Gastroesophageal sphincter (tissue), 4 donors: ENCODE measurements at places on chromosomes 12 and 14. TPM values are rescaled to one million over a fixed set of nuclear protein-coding genes. Genes with fewer than 3 reads are reported as not detected.

- no peak for ATAC-seq
Measured at GRCh38 chr12:124482567-124482893, 84.9 kb downstream of the NCOR2 start.

SLC38A2 gene
- total RNA-seq, result 175 TPM

- no peak for ATAC-seq
Measured at GRCh38 chr12:56161690-56162351, 3.7 kb downstream of the MYL6 start.

GRCh38 chr12:127245009-127245408 lies 1022.0 kb upstream of the TMEM132C start:
- no peak for ATAC-seq

GRCh38 chr12:51855586-51856428 lies 7.3 kb upstream of the FIGNL2 start:
- ATAC-seq, result peak; percentile 66

GRCh38 chr12:100995201-100995600 lies 200.6 kb downstream of the ANO4 start:
- no peak for ATAC-seq

- no peak for ATAC-seq
Measured at GRCh38 chr14:21192875-21193535, 37.1 kb upstream of the OR5AU1 start.

ZNF891 gene
- 2.8 TPM for total RNA-seq

DNA sequence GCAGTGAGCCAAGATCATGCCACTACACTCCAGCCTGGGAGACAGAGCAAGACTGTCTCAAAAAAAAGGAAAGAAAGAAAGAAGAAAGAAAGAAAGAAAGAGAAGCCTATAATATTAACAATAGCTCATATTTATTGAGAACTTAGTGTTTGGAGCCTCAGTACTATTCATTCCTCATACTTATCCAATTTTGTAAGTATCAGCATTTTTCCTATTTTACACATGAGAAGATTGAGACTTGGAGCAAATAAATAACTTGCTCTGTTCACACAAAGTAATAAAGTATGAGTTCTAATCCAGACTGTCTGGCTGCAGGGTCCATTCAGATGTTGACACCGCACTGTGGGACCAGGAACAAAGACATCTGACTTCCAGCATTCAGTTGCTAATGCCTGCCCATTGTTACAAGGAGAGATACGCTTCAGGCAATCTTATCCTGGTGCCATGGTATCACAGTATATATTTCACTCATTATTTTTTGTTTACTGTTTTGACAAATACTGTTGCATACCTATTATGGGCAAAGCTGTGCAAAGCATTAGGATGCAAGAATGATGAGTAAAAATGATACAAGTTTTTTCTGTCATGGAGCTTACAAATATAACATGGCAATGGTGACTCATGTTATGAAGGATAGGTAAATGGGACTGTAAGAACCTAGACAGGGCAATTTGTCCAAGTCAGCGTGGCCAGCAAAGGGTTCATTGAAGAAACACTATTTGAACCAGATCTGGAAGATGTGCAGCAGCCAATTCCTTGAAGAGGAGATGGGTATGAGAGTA lies 21.4 kb upstream of the TMTC2 start:
- no peak for ATAC-seq

PIWIL1 gene
- not detected for total RNA-seq

DNA sequence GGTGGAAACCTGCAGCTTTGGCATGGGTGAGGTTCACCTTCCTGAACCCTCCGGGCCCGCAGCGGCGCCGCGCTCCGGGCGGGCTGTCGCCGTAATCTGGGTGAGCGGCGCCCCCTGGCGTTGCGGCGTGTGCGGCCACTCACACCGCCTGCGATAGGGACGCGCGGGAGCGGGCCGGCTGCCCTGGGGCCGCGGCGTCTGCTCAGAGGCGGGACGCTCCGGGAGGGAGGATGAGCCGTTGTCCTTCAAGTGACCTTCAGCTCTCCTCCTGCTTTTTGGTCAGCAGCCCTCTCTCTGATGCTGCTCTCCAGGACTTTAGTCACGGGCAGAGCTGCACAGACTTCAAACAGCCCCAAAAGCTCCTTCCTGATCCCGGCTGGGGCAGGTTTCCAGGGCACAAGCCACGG lies 211.7 kb upstream of the FKBP4 start:
- ATAC-seq, result peak; percentile 82

DNA sequence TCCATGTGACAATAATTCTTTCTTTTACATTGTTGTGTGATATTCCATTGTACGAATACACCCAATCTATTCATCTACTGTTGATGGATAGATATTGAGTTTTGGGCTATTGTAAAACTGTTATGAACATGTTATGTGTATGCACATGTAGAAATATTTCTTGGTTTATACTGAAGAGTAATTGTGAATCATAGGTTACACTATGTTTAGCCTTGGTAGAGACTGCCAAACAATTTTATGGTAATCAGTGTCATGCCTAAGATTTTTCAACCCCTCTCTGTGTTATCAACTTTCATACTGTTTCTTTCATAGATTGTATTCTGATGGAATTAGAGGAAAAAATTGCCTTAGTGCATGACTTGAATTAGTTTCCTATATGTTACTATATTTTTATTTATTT lies 39.5 kb downstream of the FRMD6 start:
- ATAC-seq, result no peak

DNA sequence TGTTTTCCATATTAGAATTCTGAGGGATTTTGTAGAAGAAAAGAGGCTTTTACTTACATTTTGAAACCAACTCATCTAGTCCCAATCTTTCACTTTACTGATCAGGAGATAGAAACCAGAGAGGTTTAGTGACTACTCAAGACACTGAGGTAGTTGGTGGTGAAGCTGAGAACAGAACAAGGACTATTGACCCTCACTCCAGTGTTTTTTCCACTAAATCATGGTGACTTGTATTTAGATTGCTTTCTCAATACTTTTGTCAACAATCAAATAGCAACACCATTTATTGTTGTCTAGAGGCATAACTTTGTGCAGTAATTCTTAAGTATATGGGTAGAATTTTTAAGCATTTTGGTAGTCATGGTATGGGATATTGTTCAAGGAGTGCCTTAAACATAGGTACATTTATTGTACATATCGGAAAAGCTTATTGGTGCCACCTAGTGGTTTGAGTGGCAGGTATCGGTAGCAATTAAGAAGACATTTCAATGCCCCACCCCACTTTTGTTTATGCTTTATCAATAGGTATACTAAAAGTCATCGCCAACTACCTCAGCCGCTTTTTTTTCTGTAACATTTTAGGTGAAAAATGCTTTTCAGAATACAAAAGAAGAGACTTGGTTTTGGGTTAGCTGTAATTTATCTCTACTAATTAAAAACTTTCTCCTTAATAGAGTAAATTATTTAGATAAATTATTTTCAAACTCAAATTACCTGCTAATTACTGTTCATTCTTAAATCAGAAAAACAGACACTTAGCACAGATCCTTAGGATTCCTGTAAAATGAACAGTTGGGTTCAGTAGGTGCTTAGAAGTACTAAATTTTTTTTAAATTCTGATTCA lies 47.3 kb upstream of the PAWR start:
- no peak for ATAC-seq

GRCh38 chr12:10252201-10252600 lies 39.5 kb downstream of the GABARAPL1 start:
- no peak for ATAC-seq

MMP17 gene
- 2.2 TPM for total RNA-seq

AKAP6 gene
- total RNA-seq, result 33.1 TPM

- peak; percentile 67 for ATAC-seq
Measured at GRCh38 chr12:88435334-88436076, 144.8 kb downstream of the KITLG start.

DNA sequence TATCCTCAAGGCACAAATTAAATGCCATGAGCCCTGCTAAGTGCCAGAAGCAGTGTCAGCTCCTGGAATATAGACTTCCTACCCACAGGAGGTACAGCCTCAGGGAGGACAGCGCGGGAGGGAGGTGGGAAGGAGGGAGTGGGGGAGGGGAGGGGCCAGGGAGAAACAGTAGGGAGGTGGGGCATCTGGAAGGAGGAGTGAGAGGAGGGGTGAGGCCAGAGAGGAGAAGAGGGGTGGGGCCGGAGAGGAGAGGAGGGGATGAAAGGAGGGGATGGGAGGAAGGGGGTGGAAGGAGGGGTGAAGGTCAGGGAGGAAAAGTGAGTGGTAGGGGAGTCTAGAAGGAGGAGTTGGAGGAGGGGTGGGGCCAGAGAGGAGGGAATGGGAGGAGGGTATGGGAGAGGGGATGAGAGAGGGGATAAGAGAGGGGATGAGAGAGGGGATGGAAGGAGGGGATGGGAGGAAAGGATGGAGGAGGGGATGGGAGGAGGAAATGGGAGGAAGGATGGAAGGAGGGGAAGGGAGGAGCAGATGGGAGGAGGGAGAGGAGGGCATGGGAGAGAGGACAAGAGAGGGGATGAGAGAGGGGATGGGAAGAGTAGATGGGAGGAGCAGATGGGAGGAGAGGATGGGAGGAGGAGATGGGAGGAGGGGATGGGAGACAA lies 9.2 kb upstream of the CCDC197 start:
- no peak for ATAC-seq

DNA sequence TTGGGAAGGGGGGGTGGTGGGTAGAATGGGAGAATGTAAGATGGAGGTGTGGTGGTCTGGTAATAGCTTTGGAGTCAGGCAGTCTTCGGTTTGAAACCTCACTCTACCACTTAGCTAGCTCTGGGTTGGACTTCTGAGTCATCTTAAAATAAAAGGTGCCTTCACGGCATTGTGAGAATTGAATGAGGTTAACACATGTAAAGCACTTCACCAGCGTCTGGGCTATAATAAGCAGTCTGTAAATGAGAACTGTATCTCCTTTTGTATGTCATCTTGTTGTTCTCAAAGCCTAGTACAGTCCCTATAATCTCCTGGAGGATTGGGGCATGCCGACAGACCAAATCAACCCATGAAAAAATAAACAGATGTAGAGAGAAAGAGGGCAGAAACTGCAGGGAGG lies 11.2 kb downstream of the C2CD5 start:
- ATAC-seq, result no peak

DNA sequence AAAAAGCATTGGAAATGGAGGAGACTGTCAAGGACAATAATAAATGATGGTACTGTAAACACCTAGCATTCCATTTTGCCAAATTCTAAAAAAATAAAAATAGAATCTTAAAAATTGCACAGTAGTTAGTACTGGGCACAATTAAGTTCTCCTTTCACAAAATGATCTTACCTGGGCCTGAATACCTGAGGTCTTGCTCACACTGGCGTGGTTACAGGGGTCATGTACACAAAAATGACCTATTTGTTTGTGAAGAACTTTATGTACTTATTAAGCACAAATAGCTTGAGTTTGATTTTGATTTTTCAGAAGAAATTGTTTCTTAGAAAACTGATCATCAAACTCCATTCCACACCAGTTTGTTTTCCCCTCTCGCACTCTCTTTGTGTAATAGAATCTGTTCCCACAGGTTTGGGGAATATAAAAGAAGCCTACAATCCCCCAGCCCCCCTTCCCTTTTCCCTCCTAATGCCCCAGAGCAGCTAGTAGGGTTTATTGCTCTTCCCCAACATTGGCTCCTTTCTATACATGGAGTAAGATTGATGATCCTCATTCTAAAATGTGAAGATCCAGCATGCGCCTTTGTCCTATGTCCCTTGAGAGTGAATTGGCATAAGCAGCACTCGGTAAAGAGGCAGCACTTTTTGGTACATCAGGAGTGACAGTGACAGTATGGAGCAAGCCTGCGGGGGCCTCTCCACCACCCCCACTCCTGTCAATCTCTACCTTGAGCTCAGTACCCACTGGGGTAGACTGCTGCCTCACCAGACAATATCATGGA lies 204.3 kb downstream of the ASCL1 start:
- no peak for ATAC-seq

- ATAC-seq, result no peak
Measured at GRCh38 chr14:69904246-69904645, 25.0 kb downstream of the SMOC1 start.

GRCh38 chr12:112184056-112184887 lies 58.9 kb downstream of the TRAFD1 start:
- ATAC-seq, result no peak

GRCh38 chr12:28955491-28955890 lies 193.6 kb upstream of the FAR2 start:
- ATAC-seq, result no peak

ADAMTS20 gene
- total RNA-seq, result not detected

- ATAC-seq, result no peak
Measured at GRCh38 chr12:12806784-12807516, 6.2 kb upstream of the DDX47 start.

KLHL33 gene
- total RNA-seq, result 2.6 TPM

GRCh38 chr12:132437943-132438700 lies 51.8 kb upstream of the FBRSL1 start:
- ATAC-seq, result peak; percentile 32

ZC2HC1C gene
- 5.1 TPM for total RNA-seq

DNA sequence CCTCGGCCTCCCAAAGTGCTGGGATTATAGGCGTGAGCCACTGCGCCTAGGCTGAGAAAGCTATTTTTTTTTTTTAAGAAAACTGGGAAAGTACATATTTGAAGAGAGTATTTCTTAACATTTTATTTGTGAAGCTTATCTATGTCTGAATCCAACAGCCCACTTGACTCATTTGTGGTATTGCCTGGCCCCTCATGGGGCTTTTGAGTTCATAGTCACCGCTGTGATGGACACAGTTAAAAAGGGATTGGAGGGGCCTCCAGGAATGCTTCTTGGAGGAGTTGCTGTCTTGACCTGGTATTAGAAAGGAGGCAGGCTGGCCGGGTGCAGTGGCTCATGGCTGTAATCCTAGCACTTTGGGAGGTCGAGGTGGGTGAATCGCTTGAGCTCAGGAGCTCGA lies 26.5 kb downstream of the BCL7A start:
- no peak for ATAC-seq

DNA sequence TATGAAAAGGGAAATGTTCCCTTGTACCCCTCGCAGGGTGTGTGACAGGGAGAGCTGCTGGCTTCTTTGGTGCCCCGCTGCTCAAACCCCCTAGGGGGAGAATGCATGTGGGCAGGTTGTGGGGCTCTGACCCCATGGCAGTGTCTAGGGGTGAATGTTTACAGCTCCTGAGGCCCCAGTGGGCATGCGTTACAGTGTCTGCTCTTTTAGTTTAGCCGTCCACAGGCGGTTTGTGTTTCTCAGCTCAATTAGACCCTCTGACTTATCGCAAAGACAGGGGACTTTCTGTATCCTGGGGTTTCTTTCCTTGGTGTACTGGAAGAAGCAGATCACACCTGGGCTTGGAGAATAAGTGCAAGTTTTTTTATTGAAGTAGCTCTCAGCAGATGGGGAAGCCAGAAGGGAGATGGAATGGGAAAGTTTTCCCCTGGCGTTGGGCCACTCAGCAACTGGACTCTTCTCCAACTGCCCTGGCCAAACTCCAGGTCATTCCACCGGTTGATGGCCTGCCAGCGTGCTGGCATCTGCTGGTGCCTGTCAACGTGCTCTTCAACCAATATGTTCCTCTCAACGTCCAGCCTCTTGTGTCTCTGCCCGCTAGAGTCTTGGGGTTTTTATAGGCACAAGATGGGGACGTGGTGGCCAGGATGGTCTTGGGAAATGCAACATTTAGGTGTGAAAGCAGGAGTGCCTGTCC lies 720.9 kb downstream of the FSCB start:
- no peak for ATAC-seq

- ATAC-seq, result no peak
Measured at GRCh38 chr14:52856139-52856538, 64.7 kb upstream of the GNPNAT1 start.

- no peak for ATAC-seq
Measured at GRCh38 chr14:78005325-78005724, 164.8 kb upstream of the NRXN3 start.

PTPRB gene
- total RNA-seq, result 40.3 TPM

OR6C2 gene
- total RNA-seq, result not detected
